ENCODE measurements at places on chromosomes 3 and 15.

GRCh38 chr15:77836121-77836692 lies 203.5 kb upstream of the LINGO1 start:
- no peak for DNase-seq

- no peak for DNase-seq
These were observed 28.8 kb upstream of the HES1 start for GRCh38 chr3:194107107-194107506.

- no peak for DNase-seq
These were observed 1.1 kb upstream of the LPP start for GRCh38 chr3:188152660-188153436.

DNA sequence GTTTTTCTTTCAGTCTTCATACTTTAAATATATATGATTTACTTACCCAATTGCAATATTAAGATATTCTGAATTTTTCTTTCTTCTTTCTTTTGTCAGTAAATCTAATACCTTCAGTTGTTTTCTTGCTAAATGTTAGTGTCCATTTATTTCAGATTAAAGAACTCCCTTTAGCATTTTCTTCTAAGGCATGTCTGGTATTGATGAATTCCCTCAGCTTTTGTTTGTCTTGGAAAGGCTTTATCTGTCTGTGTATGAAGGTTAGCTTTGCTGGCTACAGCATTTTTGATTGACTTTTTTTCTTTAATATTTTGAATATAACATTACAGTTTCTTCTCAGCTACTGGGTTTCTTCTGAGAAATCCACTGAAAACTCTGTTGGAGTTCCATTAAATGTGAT lies 64.0 kb upstream of the PLSCR4 start:
- no peak for DNase-seq

GRCh38 chr15:56804938-56805337 lies 71.6 kb upstream of the ZNF280D start:
- no peak for DNase-seq

GRCh38 chr3:64295594-64295993 lies 70.3 kb upstream of the PRICKLE2 start:
- no peak for DNase-seq

GRCh38 chr15:90000186-90001001 lies 730 bp upstream of the ZNF710 start:
- no peak for DNase-seq

DNA sequence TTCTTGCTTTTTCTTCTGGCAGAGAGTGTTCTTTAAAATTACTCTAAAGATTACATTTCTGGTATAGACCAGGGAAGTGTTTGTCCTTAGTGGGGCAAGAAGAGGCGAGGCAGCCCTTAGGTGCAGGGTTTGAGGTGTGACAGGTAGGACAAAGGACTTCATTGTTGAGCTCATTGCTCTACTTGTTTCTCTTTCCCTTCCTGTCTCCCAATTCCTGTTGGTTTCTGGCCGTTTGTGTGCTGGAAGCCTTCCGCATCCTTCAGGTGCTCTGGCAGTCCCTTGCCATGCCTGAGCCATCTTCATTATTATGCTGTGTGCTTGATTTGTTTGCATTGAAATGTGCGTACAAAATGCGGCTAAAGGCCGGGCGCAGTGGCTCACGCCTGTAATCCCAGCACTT lies 85.1 kb downstream of the CCK start:
- no peak for DNase-seq

Data from CD4-positive, alpha-beta memory T cell (primary cell).